GM12891 (cell line): ENCODE measurements at places on chromosomes 3 and 15.

DNA sequence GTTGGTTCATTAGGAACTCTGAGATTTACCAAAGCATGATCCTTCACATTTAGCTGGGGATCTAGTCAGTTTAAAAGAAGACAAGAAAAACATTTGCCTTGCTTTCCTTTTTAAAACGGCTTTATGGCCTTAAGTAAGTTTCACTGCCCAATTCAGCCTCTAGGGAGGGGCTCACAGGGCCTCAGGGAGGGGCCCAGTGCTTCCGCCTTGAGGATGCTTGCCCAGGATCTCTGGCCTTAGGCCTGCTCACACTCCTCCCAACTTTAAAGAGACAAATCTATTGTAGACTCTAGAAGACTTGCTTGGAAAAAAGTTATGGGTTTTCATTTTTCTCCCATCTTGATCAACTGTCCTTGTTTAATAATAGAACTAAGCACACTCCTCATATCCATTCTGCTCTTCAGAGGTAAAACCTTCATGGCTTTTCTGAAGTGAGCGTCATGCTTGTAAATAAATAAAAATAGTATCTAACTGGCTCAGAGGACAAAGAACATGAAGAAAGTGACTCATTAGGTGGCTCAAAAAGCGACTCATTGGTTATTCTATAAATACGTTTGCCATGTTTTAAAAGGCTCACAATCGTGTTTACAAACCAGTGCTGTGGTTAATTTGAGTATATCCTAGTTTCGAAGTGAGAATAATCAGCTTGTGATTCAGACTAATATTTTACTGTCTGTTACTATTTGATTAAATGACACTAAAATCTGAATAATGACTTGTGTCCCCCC is 13.7 kb downstream of the PDHB start:
- no peak for DNase-seq

- DNase-seq: no peak
Measured at GRCh38 chr15:82114660-82115059, 68.8 kb upstream of the MEX3B start.

DNA sequence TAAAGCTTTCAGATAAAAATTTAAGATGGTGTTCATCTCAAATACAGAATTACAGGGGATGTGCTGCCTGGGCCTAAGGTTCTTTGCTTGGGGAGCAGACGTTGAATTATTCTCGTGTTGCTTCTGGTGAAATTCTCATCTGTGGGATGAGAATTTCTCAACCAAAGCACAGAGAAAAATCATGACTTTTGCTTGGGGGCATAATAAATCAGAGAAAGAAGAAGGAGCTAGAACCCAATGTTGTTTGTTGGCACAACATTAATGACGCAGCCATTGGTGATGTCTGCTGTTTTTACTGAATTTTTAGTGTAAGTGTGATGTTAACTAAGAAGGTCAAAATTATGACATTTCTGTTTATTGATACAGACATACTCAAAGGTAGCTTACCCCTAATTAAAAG is 35.7 kb downstream of the P3H2 start:
- DNase-seq: no peak

DNA sequence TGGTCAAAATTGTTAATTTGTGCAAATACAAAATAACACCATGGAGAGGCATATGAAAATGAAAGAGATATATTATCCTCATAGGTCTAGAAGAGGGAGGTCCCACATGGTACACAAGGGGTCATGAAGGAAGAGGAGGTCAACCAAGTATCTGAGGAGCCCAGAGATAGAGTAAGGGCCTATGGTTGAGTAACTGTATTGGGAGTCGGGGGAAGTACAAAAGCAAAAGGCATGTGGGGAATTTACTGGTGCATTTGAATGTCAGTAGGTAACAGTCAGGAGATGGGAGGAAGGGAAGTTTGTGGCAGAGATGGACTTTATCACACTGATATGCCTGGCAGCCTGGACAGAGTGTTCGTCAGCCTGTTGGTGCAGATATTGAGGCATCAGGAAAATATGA is 1113.7 kb downstream of the OTOL1 start:
- no peak for DNase-seq

GRCh38 chr3:46892285-46893145 is 15.0 kb downstream of the PTH1R start:
- no peak for DNase-seq

DNA sequence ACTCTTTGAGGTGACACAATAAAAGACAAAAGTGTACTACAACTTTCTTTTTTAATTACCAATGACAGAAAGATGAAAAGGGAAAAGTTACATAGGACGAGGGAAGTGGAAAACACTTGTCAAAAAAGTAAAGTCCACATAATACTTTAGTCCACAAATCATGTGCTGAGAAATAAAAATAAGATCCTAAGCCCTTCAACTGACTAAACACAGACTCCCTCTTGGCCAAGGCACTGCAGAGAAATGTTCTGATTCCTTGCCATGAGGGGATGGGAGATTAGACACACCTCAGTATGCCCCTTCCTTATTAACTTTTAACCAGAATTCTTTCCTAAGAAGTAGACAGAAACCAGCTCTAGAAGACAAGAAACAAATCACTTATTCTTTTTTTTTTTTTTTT is 59.5 kb upstream of the TGFBR2 start:
- no peak for DNase-seq

GRCh38 chr3:5255404-5256344 is 68.2 kb downstream of the EDEM1 start:
- no peak for DNase-seq

GRCh38 chr15:61122647-61123375 is 106.3 kb downstream of the RORA start:
- no peak for DNase-seq

DNA sequence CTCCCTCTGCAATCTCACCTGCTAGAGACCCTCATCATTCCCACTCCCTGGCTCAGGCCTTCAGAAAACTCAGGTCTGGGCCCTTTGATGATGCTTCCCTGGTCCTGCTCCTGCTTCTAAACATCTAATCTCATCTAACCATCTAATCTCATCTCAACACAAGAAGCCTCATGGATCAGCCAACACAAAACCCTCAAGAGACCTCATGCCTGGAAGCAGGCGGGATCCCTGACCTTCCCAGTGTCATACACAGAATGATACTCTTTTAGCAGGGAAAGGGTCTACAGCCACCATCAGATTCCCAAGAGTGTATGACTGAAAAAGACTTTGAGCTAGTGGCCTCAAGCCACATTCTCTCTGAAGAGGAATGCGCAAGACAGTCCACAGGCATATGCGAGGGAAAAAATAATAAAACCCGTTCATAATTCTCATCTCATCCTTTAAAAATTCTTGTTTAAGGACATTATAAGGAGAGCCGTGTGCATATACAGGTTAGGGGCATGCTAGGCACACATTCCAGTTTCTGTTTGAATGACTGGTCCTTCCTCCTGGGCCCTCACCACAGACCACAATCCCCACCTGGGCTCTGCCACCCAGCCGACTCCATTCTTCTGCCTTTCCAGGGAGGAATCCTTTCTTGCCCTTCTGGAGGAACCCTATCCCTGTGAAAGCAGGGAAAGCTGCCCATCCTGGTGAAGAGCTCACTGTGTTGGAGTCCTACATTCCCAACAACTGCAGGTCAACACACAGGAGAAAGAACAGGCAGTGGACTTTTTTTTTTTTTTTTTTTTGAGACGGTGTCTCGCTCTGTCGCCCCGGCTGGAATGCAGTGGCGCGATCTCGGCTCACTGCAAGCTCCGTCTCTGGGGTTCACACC is 2.2 kb downstream of the ZXDC start:
- DNase-seq: no peak

- DNase-seq: no peak
Measured at GRCh38 chr3:12300137-12300536, 11.3 kb downstream of the PPARG start.

GRCh38 chr3:155270485-155271342 is 22.8 kb downstream of the STRIT1 start:
- no peak for DNase-seq

- no peak for DNase-seq
Measured at GRCh38 chr3:123783050-123783689, 101.0 kb downstream of the MYLK start.

GRCh38 chr3:124942613-124943012 is 8.1 kb upstream of the MUC13 start:
- no peak for DNase-seq

DNA sequence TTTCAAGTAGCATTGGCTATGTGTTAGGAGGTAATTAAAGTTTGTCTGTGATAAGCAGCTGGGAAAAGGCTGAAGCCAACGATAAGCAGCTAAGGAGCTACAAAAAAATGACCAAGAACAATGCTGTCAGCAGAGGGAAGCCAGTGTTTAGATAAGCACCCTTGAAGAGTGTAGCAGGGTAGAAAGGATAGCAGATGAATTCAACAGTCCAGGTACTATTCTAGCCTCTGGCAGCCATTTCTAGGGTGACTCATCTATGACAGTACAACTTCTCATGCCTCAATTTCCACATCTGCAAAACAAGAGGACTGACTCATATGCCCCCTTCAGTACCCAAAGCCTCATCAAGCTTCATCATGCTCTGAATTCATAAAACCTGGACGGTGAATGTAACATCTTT is 617.6 kb upstream of the UBE2E2 start:
- no peak for DNase-seq

- no peak for DNase-seq
Measured at GRCh38 chr3:53817211-53817610, 29.0 kb downstream of the CHDH start.

DNA sequence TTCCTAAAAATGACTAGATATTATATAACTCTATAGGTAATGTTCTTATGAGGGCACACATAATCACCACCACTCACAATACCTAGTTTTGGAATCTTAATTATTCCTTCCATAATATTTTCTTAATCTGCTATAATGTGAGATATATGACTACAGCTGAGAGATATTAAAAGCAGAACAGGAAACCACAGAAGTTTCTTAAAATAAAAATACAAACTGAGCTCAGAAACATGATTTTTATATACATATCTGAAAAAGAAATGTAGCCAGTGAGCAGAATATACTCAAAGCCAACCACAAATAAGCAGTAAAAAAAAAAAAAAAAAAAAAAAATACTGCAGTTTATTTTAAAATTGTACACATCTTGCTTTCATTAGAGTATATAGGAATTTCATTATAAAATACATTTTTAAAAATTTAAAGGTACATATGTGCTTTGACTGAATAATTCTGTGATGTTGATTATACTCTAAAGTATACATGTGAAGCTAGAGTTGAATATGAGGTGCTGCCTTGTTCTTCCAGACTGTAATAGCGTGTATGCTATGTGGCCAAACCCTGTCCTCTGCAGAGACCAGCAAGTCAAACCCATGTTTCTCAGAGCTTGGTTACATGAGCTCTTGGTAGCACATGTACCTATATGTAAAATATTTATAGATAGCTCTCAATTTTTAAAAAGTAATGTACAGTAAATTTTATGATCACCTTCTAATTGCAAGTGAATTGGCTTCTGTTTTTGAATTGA is 175.0 kb downstream of the UBE2E2 start:
- no peak for DNase-seq

DNA sequence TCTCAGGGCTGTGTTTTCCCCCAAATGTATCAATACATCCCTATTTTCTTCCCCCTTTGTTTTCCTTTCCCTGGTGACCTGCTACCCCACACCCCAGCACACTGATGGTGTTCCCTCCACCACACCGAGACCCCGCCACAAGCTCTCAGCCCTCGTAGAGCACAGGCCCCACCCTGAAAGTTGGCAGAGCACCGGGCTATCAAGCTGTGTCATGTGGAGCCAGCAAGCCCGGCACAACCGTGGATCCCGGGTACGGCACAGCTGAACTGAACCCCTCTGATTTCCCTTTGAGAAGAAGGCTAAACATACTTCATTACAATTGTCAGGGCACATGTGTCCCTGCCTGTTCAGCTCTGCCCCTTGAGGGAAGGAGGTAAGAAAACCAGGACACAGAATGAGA is 69.9 kb downstream of the LRIG1 start:
- DNase-seq: no peak

- DNase-seq: no peak
Measured at GRCh38 chr3:16112910-16113504, 61.5 kb upstream of the GALNT15 start.

- DNase-seq: no peak
Measured at GRCh38 chr3:139477710-139478640, 1.7 kb upstream of the RBP2 start.

DNA sequence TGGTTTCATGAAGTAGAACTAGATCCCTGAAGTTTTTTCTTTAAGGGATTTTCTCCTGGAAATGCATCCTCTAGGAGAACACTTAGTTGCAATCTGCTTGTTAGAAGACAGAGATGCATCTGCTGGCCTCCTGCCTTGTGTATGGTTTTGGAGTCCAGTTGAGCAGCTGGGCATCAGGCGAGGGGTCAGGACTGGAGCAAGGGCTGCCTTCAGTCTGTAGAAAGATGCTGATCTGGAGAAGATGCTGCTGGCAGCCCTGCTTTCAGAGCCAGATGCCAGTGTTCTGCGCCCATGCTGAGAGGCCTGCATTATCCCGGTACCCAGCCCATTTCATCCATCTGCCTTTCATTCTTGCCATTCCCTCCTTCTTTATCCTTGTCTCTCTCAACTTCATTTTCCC is 77.4 kb downstream of the CHCHD6 start:
- DNase-seq: no peak

- DNase-seq: peak; percentile 40
Measured at GRCh38 chr15:85485956-85486567, 105.7 kb downstream of the AKAP13 start.

GRCh38 chr15:74648051-74648842 is 32.6 kb downstream of the CLK3 start:
- no peak for DNase-seq

GRCh38 chr3:99250272-99250671 is 348.8 kb upstream of the DCBLD2 start:
- DNase-seq: no peak

- no peak for DNase-seq
Measured at GRCh38 chr3:17136136-17136721, 251.5 kb downstream of the PLCL2 start.

GRCh38 chr15:47857014-47857775 is 139.9 kb downstream of the SEMA6D start:
- no peak for DNase-seq

GRCh38 chr3:76700323-76700722 is 339.6 kb upstream of the ROBO2 start:
- no peak for DNase-seq

- no peak for DNase-seq
Measured at GRCh38 chr3:134718726-134719125, 67.9 kb upstream of the KY start.

DNA sequence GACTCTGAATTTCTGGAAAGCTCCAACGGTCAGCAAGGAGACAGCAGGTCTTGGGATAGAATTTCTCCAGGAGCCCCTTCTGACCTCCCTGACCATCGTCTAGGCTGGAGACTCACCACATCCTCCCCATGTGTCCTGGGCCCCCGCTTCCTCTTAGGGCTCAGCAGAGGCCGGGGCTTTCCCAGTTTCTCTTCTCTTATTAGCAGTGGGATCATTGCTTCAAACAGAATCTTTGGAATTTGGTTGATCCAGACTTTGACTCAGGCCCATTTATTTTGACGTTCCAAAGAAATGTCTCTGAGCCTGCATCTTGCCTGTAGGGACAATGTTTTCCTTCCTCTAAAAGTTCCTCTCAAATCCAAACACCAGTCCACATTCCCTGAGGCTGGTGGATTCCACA is 38.4 kb upstream of the SLC6A6 start:
- no peak for DNase-seq

DNA sequence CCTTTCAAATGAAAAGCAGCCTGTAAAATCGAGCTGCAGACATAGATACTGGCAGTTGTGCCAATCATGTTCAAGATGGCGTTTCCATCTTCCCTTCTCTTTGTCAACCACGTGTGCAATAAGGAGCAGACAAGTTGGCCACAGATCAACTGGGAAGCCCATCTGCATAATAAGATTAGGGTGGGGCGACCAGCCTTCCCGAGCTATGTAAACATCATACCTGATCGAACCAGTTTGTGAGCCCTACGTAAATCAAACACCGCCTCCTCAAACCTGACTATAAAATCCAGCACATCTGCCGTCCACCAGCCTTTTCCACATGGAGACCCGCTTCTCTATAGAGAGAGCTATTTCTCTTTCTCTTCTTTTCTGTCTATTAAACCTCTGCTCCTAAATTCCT is 37.2 kb downstream of the TRIM42 start:
- DNase-seq: no peak
